ENCODE measurements at places on chromosomes 16 and 17. TPM values are rescaled to one million over a fixed set of nuclear protein-coding genes. Genes with fewer than 3 reads are reported as not detected.

Gene ADORA2B
- total RNA-seq, result 0.41 TPM

Gene NEUROD2
- not detected for total RNA-seq

Gene PIRT
- total RNA-seq, result not detected

Gene TBC1D3H
- not detected for total RNA-seq

Gene GCGR
- total RNA-seq, result not detected

Gene ST6GALNAC1
- total RNA-seq, result not detected

Gene OTOA
- total RNA-seq, result not detected

Gene UMOD
- total RNA-seq, result not detected

Gene HSD17B2
- total RNA-seq, result not detected

Gene NPIPB8
- 3.7 TPM for total RNA-seq

Gene SLC13A2
- total RNA-seq, result not detected

Gene FAM171A2
- total RNA-seq, result 0.24 TPM

Gene CSH1
- total RNA-seq, result not detected

- H3K27ac ChIP-seq, result peak overlapping the region; percentile 6
- H3K4me3 ChIP-seq, result no peak overlapping the region
- H3K4me1 ChIP-seq, result peaks cover 37% of the 10 kb centered on the region
These were observed 38.9 kb downstream of the KANSL1 start for GRCh38 chr17:46154151-46154816.

DNA sequence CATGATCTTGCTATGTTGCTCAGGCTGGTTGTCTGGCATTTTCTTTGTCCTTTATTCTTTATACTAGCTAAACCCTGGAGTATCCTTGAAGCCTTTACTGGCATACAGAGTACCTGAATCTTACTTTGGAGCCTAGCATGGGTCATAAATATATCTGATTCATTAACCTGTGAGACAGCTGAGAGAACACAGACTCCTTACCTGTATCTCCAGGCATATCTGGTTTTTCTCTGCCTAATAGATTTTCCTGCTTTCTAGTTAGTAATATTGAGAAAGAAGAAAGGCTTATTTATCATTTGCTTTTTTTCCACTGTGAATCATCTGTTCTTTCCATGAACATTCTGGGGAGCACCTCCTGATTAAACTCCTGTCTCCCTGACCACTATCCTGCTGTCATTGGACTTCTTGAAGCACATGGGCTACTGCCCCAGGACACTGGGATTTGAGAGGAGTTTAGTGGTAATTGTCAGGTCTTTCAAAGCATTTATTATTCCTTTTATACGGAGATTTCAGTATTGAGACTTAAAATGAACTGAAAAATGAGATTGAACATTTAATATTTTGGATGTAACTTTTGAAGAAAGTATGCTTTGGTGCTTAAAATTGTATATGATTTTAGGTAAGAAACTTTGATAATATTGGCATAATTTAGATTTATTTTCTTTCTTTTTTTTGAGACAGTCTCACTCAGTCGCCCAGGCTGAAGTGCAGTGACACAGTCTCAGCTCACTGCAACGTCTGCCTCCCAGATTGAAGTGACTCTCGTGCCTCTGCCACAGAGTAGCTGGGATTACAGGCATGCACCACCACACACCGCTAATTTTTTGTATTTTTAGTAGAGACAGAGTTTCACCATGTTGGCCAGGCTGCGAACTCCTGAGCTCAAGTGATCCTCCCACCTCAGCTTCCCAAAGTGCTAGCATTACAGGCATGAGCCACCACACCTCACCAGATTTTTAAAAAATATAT is 8.6 kb downstream of the PDP2 start:
- H3K27ac ChIP-seq, result no peak overlapping the region
- H3K27me3 ChIP-seq, result no peaks in the 10 kb centered on the region
- peaks cover 31% of the 10 kb centered on the region for H3K36me3 ChIP-seq
- no peak overlapping the region for H3K4me3 ChIP-seq
- DNase-seq, result no peak

GRCh38 chr17:35052780-35053179 is 10.7 kb downstream of the RFFL start:
- peaks cover 36% of the 10 kb centered on the region for H3K4me1 ChIP-seq
- H3K4me3 ChIP-seq, result no peak overlapping the region
- no peaks in the 10 kb centered on the region for H3K27me3 ChIP-seq
- H3K27ac ChIP-seq, result peak overlapping the region; percentile 83
- H3K36me3 ChIP-seq, result no peaks in the 10 kb centered on the region
- DNase-seq, result no peak

GRCh38 chr16:27113341-27113841 is 46.7 kb downstream of the C16orf82 start:
- no peak for DNase-seq
- H3K4me1 ChIP-seq, result peaks cover 16% of the 10 kb centered on the region
- no peaks in the 10 kb centered on the region for H3K27me3 ChIP-seq
- no peak overlapping the region for H3K27ac ChIP-seq
- H3K4me3 ChIP-seq, result no peak overlapping the region

DNA sequence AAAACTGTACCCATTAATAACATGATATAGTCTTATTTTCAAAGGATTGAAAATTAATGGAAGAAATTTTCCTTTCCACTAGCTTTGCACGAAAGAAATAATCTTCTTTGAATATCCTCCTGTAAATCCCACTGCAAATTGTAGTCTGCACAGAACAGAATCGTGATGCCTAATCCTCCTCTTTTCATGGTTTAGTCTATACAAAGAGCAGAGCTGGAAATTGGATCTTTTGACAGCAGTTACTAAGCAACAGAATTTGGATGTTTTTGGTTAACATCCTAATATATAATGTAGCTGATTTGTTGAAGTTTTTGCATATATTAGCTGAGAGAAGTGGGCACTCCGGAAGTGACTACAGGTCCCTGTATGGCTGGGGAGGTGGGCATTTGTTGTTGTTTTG is 98.6 kb downstream of the WNT3 start:
- H3K36me3 ChIP-seq, result peaks cover 17% of the 10 kb centered on the region
- no peaks in the 10 kb centered on the region for H3K4me1 ChIP-seq
- no peak overlapping the region for H3K4me3 ChIP-seq

- H3K4me1 ChIP-seq, result peaks cover under 1% of the 10 kb centered on the region
- H3K27ac ChIP-seq, result no peak overlapping the region
- H3K4me3 ChIP-seq, result no peak overlapping the region
These were observed 40.1 kb downstream of the RANBP10 start for GRCh38 chr16:67766291-67766690.

DNA sequence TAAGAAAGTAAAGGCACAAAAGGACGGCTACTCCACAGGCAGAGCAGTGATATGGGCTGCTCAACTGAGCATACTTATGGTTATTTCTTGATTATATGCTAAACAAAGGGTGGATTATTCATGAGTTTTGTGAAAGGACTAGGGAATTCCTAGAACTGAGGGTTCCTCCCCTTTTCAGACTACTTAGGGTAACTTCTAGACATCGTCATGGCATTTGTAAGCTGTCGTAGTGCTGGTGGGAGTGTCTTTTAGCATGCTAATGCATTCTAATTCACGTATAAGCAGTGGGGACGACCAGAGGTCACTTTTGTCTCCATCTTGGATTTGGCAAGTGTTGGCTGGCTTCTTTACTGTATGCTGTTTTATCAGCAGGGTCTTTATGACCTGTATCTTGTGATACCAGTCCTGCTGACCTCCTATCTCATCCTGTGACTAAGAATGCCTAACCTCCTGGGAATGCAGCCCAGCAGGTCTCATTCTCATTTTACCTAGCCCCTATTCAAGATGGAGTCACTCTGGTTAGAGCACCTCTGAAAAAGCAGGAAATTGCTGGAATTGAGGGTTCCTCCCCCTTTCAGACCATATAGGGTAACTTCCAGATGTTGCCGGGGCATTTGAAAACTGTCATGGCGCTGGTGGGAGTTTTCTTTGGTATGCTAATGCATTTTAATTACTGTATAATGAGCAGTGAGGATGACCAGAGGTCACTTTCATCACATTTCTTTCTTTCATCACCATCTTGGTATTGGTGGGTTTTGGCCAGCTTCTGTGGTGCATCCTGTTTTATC is 388.5 kb downstream of the XYLT1 start:
- no peak overlapping the region for H3K27ac ChIP-seq
- peaks cover 9% of the 10 kb centered on the region for H3K4me1 ChIP-seq

- no peak for DNase-seq
- H3K27ac ChIP-seq, result no peak overlapping the region
- no peaks in the 10 kb centered on the region for H3K27me3 ChIP-seq
These were observed 65.5 kb downstream of the PLD6 start for GRCh38 chr17:17140590-17140980.

GRCh38 chr16:11105038-11105903 is 150.7 kb downstream of the SOCS1 start:
- H3K4me1 ChIP-seq, result peaks cover 19% of the 10 kb centered on the region
- no peak for DNase-seq
- H3K27me3 ChIP-seq, result no peaks in the 10 kb centered on the region
- no peak overlapping the region for H3K4me3 ChIP-seq
- no peaks in the 10 kb centered on the region for H3K36me3 ChIP-seq

DNA sequence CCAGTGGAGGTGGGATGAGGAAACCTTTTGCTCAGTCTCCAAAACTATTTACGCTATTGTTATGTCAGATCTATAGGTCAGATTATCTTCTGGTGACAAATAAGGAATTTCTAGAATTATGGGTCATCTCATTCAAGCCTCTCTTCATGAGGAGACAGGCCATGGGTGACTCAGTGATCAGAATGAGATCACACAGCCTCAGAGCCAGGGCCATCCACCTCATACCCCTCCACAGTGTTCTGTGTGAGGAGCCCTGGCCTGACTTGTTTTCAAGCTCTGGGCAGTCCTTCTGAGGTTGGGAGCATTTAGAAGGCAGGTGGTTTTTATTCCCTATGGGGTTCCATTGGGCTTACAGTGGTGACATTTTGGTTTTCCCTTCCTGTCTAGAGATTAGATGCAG is 26.5 kb downstream of the YPEL2 start:
- no peaks in the 10 kb centered on the region for H3K27me3 ChIP-seq
- DNase-seq, result no peak
- peaks cover 3% of the 10 kb centered on the region for H3K36me3 ChIP-seq
- H3K4me1 ChIP-seq, result peaks cover 18% of the 10 kb centered on the region
- H3K27ac ChIP-seq, result no peak overlapping the region
- no peak overlapping the region for H3K4me3 ChIP-seq

GRCh38 chr16:17457513-17457912 is 13.2 kb downstream of the XYLT1 start:
- H3K36me3 ChIP-seq, result peaks cover 2% of the 10 kb centered on the region
- no peak overlapping the region for H3K4me3 ChIP-seq
- H3K4me1 ChIP-seq, result peaks cover 23% of the 10 kb centered on the region
- DNase-seq, result no peak
- no peaks in the 10 kb centered on the region for H3K27me3 ChIP-seq
- H3K27ac ChIP-seq, result no peak overlapping the region

- no peaks in the 10 kb centered on the region for H3K4me1 ChIP-seq
- H3K27ac ChIP-seq, result no peak overlapping the region
- H3K4me3 ChIP-seq, result no peak overlapping the region
- no peaks in the 10 kb centered on the region for H3K36me3 ChIP-seq
These were observed 8.0 kb upstream of the ENPP7 start for GRCh38 chr17:79722787-79723186.

- no peaks in the 10 kb centered on the region for H3K27me3 ChIP-seq
- H3K4me3 ChIP-seq, result no peak overlapping the region
- H3K36me3 ChIP-seq, result no peaks in the 10 kb centered on the region
- H3K27ac ChIP-seq, result no peak overlapping the region
These were observed 34.7 kb upstream of the HNF1B start for GRCh38 chr17:37779554-37779953.

- H3K27me3 ChIP-seq, result no peaks in the 10 kb centered on the region
- peaks cover 13% of the 10 kb centered on the region for H3K4me1 ChIP-seq
- no peak overlapping the region for H3K4me3 ChIP-seq
- H3K27ac ChIP-seq, result no peak overlapping the region
- H3K36me3 ChIP-seq, result no peaks in the 10 kb centered on the region
These were observed 10.0 kb upstream of the HES7 start for GRCh38 chr17:8133941-8134340.

- peaks cover 43% of the 10 kb centered on the region for H3K4me1 ChIP-seq
- peak; percentile 13 for DNase-seq
- H3K27me3 ChIP-seq, result no peaks in the 10 kb centered on the region
- peak overlapping the region; percentile 40 for H3K27ac ChIP-seq
These were observed 192.4 kb downstream of the SEC14L1 start for GRCh38 chr17:77332981-77333685.

GRCh38 chr17:36195434-36196130 is 976 bp downstream of the CCL3L1 start:
- peak; percentile 33 for DNase-seq
- no peak overlapping the region for H3K4me3 ChIP-seq
- H3K4me1 ChIP-seq, result peaks cover 71% of the 10 kb centered on the region
- no peaks in the 10 kb centered on the region for H3K27me3 ChIP-seq
- H3K27ac ChIP-seq, result no peak overlapping the region
- H3K36me3 ChIP-seq, result peaks cover 4% of the 10 kb centered on the region

GRCh38 chr16:83994087-83994486 is 26.0 kb downstream of the NECAB2 start:
- H3K36me3 ChIP-seq, result no peaks in the 10 kb centered on the region
- peaks cover 7% of the 10 kb centered on the region for H3K4me1 ChIP-seq
- no peak overlapping the region for H3K27ac ChIP-seq
- DNase-seq, result no peak

DNA sequence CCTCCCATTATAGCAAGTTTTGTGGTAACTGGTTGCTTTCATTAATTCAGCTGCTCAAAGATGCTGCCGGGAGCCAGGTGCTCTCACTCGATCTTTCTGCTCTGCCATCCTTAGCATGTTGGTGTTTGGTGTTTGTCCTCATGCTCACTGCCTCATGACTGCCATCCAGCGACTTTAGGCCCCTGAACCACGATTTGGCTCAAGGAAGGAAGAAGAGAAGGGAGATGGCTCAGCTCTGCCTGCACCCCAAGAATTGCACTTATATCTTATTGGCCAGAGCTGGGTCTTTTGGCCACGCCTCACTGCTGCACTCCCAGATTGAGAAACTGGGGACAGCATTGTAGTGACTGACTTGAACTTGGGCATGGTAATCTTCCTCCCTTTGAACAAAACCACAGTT is 52.7 kb downstream of the ARSG start:
- no peaks in the 10 kb centered on the region for H3K36me3 ChIP-seq
- no peak overlapping the region for H3K4me3 ChIP-seq
- H3K4me1 ChIP-seq, result peaks cover 61% of the 10 kb centered on the region
- H3K27me3 ChIP-seq, result no peaks in the 10 kb centered on the region
- peak overlapping the region; percentile 81 for H3K27ac ChIP-seq
- peak; percentile 50 for DNase-seq

- H3K36me3 ChIP-seq, result no peaks in the 10 kb centered on the region
- H3K27me3 ChIP-seq, result no peaks in the 10 kb centered on the region
- no peak overlapping the region for H3K4me3 ChIP-seq
These were observed 6.0 kb upstream of the NT5M start for GRCh38 chr17:17297217-17297616.
